NCI-H1105 (cell line): ENCODE measurements at places on chromosomes 1 and 21.

- DNase-seq = no peak
Observed at GRCh38 chr1:236522937-236523703, 662 bp upstream of the LGALS8 start.

GRCh38 chr1:223873044-223873443 is 27.3 kb upstream of the TP53BP2 start:
- DNase-seq = no peak

- DNase-seq = no peak
Observed at GRCh38 chr1:104182251-104182650, 432.6 kb downstream of the AMY1C start.

DNA sequence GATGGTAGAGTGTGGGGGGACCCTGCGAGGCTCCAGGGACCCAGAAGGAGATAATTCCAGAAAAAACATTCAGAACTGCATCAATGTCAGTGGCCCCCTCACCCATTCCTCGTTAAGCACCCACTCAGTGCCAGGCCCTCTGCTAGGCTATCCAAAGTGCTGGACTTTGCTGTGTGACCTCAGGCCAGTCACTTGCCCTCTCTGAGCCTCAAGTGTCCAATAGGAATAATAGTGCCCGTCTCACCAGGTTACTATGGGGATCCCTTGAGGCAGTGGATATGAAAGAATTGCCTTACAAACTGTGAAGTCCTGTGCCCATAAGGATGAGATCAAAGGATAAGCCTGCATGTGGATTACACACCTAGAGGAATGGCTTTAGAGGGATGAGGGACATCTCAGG is 83.4 kb downstream of the IGSF21 start:
- no peak for DNase-seq

DNA sequence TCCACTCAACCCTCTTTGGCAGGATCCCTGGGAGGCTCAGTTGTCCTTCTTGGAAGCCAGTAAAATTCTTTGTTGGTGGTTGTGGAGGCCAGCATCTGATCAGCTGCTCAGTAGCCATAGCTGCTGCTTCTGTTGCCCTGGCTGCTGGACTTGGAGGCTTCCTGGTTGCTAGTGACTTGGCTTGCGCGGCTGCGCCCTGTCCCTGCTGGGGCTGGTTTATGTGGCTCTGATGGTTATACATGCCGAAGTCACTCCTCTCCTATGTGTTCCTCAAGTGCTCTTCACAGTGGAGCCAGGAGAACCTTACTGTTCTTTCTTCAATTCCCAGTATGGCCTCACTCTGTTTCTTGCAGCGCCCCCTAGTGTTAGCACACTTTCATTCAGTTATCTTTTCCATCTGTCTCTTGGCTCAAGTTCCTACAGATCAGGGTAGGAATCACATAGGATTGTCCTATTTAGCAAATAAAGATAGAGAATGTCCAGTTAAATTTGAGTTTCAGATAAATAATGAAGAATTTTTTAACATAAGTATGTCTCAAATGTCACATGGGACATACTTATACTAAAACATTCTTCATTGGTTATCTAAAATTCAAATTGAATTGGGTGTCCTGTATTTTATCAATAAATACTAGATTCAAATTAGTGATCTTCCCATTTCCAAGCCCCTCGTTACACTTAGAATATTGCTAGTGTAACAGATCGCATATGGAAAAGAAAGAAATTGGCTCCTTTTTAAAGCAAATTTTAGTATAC is 176.5 kb downstream of the TGFB2 start:
- peak; percentile 10 for DNase-seq

DNA sequence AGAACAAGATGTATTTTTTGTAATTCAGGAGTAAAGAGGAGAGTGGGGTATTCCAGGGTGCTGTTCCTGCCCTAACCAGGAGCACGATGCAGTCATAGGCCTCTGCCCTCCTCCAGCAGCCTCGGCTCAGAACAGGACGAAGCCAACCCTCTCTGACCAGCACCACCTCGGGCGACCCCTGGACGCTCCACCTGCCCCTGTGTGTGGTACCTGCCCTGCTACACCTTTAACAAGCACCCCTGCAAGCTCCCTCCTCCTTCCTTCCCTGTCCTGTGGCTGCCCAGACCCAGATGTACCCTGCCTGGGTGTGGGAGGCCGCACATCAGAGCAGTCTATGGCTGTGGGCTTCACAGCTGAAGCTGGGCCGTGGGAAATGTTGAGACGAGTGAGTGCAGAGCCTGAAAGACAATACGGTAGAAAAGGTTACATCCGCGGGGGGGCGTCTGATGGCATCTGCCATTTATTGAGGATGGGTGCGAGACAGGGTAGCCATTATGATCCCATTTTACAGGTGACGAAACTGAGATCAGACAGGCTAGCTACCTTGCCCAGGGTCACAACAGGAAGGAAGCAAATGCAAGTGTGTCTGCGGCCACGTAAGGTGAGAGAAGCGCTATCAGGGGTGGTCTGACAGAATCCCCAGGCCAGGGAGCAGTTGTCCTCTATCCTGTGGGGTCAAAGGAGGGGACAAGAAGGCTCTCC is 4.6 kb downstream of the ERG start:
- DNase-seq = no peak

DNA sequence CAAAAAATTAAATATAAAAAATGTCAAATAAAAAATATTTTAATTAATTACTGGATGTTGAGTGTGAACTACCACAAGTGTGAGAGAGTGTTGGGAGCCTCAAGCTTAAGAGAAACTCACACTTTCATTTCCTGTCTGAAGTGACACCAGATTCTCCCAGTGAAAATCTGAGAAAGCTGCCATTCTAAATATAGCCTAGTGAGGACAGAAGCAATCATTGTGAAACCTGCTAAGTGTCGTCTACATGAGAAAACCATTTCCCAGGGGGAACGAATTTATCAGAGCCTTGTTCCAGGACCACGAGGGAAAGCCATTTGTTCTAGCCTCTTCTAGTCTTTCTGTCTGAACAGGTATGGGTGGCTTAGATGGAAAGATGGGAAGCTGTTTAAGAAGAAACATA is 329.3 kb upstream of the PRMT6 start:
- no peak for DNase-seq

- no peak for DNase-seq
Observed at GRCh38 chr1:224082146-224082545, 31.8 kb upstream of the FBXO28 start.

DNA sequence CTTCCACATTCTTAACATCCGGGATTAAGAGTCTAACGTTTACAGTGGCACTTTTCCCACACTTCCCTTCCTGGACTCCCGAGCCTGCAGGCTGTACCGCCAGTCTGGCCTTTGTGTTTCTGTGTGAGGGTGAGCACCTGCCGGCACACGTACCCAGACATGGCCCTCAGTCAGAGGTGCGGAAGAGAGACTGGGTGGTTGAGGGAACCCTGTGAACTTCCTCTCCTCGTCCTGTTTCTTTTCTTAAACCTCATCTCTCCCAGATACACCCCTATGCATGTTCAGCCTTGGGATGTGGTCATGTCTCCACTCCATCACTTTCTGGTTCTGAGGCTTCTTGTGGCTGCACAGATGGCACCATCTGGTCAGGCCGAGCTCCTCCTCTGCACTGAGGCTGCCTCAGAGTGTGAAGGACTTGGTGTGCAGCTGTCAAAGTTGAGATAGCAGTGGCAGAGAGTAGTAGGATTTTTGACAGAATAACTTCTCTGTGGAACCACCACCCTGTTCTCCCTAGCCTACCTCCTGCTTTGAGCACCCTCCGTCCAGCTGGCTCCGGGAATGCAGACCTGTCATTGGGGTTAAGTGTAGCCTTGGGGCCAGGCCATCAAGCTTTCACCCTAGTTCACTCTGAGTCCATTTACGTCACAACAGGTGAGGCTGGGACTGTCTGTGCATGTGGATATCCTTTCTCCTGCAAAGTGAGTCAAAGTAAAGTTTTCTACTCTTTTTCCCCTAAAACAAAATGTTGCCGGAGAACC is 31.4 kb downstream of the VASH2 start:
- DNase-seq = no peak

GRCh38 chr1:199733125-199733524 is 294.4 kb upstream of the NR5A2 start:
- no peak for DNase-seq
